Natural killer cell (primary cell): ENCODE measurements at places on chromosomes 7 and 10. TPM values are rescaled to one million over a fixed set of nuclear protein-coding genes. Genes with fewer than 3 reads are reported as not detected.

GRCh38 chr10:86579883-86580520 lies 58.4 kb upstream of the WAPL start:
- DNase-seq = no peak

The MYL10 gene
- not detected for total RNA-seq

DNA sequence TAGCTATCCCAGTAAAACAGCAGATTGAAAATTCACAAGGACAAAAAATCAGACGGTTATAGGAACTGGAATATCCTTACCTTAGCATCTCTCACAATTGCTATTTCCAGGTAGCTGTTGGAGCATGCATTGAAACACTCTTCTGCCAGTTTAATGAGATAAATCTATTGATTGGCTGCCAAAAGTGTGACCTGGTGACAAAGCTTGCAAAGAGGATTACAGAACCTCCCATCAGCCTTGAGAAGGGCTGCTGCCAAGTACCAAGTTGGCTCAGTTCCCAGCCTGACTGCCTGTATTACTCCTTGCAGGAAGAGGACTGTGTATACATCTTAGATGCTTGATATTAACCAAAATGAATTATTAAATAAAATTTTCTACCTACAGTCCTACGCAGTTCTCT lies 5.1 kb downstream of the PRLHR start:
- no peak for DNase-seq

DNA sequence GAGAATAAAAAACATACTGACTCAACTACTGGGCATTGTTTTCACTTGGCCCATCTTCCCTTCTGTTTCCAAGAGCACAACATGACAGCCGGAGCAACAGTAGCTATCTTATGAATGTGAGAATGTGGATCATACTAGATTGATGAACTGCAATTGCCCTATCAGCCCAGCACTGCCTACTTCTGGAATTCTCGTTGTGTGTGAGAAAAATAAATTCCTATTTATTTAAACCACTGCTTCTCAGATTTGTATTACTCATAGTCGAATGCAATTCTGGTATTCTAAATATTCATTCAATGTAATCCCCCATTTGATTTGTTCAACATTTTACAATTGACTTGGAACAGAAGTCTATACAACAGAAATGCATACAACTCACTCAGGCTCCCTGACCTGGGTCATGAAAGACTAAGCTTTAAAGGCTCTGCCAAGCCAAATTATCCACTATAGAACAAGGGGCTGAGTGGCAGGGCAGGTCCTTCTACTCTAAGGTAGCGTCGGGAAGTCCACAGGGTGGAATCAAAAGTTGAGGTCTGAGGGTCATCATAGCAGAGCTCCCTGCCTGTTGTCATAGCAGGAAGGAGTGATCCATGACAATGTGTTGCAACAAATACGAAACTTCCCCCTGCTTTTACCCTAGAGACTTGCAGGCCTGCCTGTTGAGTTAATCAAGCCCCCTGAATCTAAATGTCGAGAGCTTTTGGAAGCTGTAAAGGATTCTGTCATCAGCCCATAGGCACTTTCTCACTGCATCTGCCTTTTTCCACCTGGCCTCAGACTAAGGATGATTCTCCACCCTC lies 12.4 kb upstream of the JAZF1 start:
- no peak for DNase-seq

- DNase-seq = no peak
Measured at GRCh38 chr7:96004578-96004977, 232.2 kb downstream of the DYNC1I1 start.

DNA sequence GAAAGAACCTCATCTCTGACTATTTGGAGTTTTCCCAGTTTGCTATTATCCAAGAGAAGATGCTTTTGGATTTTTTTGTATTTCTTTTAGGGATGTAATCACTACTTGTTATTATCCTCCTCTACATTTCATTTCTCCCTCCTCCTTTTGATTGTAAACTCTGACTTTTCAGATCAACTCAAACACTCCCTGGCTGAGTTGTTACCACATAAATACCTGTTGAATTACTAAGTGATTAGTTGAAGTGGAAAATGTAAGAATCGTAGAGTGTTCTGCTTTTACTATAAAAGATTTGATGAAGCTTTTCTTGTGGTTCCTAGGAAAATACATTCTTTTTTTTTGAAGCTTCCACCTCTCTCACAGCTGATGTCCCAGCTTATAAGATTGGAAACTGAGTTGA lies 164.1 kb upstream of the C1GALT1 start:
- no peak for DNase-seq

GRCh38 chr10:12717981-12718707 lies 283.4 kb downstream of the CCDC3 start:
- DNase-seq = no peak

DNA sequence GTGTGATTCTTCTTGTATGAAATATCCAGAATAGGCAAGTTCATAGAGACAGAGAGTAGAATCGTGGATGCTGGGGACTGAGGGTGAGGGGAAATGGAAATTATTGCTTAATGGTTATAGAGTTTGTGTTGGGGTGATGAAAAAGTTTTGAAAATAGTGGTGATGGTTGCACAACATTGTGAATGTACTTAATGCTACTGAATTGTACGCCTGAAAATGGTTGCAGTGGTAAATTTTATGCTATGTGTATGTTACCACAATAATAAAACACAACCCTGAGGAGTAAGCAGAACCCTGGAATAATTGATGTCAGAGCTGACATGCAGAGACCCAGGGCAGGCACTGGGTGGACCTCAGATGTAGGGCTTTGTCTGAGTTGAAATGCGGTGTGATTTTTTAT lies 57.6 kb downstream of the TACR2 start:
- no peak for DNase-seq

The PHYHIPL gene
- not detected for total RNA-seq

The IGF2BP3 gene
- total RNA-seq = not detected

DNA sequence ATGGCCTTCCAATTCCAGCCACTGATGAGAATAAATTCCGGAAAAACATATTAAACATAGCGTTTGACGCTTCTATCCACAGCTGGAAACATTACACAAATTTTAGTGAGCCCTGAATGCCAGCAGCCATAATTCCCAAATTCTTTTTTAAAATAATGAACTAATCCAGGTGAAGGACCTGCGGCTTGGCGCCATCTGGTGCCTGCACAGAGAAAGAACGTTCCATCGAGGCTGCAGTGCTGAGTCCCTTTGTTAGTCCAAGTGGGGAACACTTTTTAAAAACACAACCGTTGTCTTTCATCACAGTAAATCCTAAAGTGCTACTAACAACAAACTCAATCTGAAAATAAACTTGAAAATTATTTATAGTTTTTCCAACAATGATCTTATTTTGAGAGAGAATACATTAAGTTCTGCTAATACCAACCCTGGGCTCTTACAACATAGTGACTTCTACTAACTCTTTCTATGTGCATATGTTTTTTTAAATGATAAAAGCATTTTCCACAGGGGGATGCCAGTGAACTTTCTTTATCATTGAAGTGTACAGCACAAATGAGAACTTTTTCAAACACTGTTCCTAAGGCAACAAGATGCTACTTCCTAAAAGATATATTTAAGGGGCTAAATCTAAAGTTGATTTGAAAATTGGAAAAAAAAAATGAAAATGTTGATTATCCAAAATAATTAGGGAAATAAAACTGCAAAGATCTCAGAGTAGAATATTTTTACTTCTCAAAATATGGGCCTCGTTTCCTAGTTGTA lies 166.9 kb upstream of the RNF32 start:
- DNase-seq = no peak

The AGR3 gene
- not detected for total RNA-seq

The CTBP2 gene
- total RNA-seq = 179 TPM

- DNase-seq = no peak
Measured at GRCh38 chr7:155918720-155919390, 106.6 kb upstream of the SHH start.

DNA sequence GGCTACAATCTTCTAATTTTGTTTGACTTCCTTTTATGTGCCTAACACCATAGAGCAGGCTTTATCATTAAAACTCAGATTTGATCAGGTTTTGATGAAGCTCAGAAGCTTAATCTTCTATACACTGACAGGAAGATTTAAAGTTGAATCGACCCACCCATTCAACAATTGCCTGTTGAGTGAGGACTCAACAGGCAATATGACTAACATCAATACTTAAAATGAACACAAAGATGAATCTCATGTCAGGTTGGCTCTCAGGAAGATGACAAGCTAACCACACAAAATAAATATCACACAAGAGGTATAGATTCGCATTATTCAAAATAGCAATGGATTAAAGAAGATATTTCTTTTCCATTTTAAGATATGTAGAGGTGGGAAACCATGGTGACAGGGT lies 36.7 kb upstream of the SNX13 start:
- no peak for DNase-seq

GRCh38 chr7:105003275-105003674 lies 10.7 kb upstream of the KMT2E start:
- DNase-seq = no peak

DNA sequence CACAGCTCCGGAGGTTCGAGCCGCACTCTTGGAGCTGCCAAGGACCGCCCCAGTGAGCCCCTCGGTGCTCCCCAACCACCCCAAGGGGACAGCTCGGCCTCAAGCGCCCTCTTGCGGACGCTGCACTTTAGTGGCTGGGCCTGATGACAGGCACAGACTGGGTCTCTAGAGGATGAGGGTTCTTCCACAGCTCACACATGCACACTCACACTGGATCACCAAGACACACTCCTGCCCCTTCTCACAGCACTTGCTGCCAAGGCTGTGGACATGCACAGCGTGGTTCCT lies 2.1 kb downstream of the RET start:
- no peak for DNase-seq

GRCh38 chr7:148662646-148663045 lies 36.1 kb upstream of the CUL1 start:
- no peak for DNase-seq

DNA sequence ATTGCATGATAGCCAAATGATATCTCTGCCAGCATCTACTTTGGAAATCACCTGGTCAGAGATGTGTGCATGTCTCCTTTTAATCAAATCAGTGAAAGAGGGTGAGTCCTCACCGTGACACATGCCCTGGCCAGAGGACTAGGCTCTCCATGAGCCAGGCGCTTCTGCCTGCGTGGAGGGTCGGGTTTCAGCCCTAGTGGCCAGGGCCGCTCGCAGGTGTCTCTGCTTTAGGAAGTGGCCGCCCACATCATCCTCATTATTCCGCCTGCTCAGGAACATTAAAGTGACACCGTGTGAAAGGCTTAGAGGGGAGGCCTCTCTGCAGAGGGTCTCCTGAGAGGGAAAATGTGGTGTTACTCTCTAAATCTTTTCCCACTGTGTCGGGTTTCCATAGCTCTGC lies 173.6 kb upstream of the PRKCQ start:
- DNase-seq = no peak

GRCh38 chr7:70975754-70976153 lies 156.2 kb upstream of the GALNT17 start:
- no peak for DNase-seq

The FIS1 gene
- 99.9 TPM for total RNA-seq

- no peak for DNase-seq
Measured at GRCh38 chr7:158063850-158064610, 523.6 kb downstream of the PTPRN2 start.

- no peak for DNase-seq
Measured at GRCh38 chr10:127738512-127739424, 1.8 kb downstream of the FOXI2 start.
